ENCODE measurements at places on chromosomes 16 and 17. TPM values are rescaled to one million over a fixed set of nuclear protein-coding genes. Genes with fewer than 3 reads are reported as not detected.

DNA sequence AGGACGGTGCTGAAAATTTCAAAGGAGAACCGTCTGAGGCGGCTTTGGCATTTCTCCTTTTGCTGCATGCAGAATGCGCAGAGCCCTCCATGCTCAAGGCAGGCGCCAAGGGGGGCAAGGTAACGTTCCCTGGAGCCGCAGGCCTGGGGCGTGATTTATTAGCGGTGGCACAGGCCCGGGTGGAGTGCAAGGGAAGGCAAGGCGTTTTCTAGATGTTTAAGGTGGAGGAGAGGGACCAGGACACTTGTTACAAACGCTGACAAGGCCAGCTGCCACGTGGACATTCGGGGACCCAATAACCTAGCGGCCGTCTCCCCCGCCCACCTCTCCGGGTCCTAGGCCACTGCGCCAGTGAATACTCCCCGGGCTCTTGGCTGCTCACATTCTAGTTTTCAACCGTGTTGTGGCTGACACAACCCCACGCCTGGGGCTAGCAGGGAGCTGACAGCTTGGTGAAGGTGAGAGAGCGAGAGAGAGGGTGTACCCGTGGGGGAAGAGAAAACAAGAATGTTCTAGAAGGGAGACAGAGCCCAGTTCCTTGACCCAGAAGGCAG is 250.1 kb downstream of the C16orf95 start:
- no peak for DNase-seq

Gene GSDMA
- not detected for total RNA-seq

GRCh38 chr17:33779234-33779591 is 475.9 kb upstream of the CCL2 start:
- peak; percentile 84 for DNase-seq

Gene KRT28
- total RNA-seq, result not detected
